Activated CD4-positive, alpha-beta T cell treated with anti-CD3 and anti-CD28 coated beads for 24 hours (primary cell): ENCODE measurements at places on chromosomes 3 and 15.

GRCh38 chr3:38169027-38169317 is 3.6 kb downstream of the OXSR1 start:
- DNase-seq: no peak

DNA sequence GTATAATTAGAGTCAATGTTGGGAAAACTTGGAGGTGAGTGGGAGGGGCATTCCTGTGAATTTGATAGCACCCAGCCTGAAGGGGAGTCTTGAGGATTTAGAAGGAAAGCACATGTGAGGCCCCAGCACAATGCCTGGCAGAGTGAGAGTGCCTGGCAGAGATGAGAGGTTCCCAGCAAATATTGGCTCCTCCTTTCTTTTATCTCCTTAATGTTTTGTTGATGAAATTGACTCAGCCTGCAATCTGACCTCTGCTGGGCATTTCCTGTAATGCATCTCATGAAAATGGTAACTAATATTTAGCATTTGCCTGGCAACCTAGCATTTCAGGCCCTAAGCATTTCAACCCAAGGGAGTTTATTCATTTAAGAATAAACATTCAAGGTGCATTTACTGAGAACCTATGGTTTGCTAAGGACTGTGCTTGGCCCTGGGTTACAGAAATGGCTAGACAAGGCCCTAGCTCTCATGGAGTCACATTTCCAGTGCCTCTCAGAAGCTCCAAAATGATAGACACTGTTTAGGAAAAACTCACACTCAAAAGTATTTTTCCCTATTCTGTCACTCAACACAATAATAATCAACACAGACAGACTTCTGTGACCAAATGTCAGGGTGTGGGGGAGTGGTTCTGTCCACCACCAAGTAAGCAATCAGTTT is 19.0 kb downstream of the PDHB start:
- peak; percentile 3 for DNase-seq

DNA sequence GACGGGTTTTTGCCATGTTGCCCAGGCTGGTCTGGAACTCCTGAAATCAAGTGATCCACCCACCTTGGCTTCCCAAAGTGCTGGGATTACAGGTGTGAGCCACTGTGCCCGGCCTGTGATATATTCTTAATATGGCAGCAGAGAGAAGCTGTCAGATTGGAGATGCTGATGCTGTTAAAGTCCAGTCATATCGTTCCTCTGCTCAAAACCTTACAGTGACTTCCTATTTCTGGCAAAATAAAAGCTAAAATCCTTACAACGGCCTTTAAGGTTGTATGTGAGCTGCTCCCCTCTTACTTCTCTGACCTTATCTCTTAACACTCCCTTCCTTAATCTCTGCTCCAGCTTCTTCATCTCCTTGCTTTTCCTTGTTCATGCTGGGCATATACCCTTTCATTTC is 26.6 kb upstream of the MGA start:
- no peak for DNase-seq

GRCh38 chr3:194137506-194138474 is 1.8 kb downstream of the HES1 start:
- peak; percentile 18 for DNase-seq

DNA sequence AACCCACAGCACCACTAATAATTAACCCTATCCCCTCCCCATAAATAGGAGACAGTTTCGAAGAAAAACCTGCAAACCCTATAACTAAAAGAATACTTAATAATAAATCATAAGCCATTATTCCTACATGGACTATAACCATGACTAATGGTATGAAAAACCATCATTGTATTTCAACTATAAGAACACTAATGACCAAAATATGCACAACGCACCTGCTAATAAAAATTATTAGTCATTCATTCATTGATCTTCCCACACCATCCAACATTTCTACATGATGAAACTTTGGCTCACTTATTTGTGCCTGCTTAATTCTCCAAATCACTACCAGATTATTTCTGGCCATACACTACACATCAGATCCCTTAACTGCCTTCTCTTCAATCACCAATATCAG is 16.6 kb downstream of the AQP9 start:
- no peak for DNase-seq

GRCh38 chr3:151859905-151860304 is 13.5 kb upstream of the SUCNR1 start:
- DNase-seq: no peak

DNA sequence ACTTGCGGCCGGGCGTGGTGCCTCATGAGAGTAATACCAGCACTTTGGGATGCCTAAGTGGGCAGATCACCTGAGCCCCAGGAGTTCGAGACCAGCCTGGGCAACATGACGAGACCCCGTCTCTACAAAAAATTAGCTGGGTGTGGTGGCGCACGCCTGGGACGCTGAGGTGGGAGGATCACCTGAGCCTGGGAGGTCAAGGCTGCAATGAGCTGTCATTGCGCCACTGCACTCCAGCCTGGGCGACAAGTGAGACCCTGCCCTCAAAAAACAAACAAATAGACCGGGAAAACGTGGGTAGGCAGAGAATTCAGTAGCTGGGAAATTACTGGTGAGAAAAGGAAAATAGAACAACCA is 667 bp downstream of the UMPS start:
- no peak for DNase-seq

GRCh38 chr15:68704496-68705021 is 116.1 kb downstream of the ANP32A start:
- no peak for DNase-seq
